A549 treated with dexamethasone at 1 μM for 4 hours (cell line): ENCODE measurements at places on chromosomes 4 and X. TPM values are rescaled to one million over a fixed set of nuclear protein-coding genes. Genes with fewer than 3 reads are reported as not detected.

Gene TSR2
- 53.1 to 56.6 TPM (median 55.1 TPM) in 5 replicates for total RNA-seq

Gene P2RY10
- total RNA-seq = not detected in 5 replicates

Gene SSX4B
- total RNA-seq = not detected in 5 replicates

Gene RBM10
- total RNA-seq = 29.2 to 47.5 TPM (median 45.8 TPM) in 5 replicates

Gene FABP2
- not detected in 5 replicates for total RNA-seq
